ENCODE measurements at places on chromosomes 1 and 21.

GRCh38 chr1:236502579-236502971 is 21.2 kb upstream of the LGALS8 start:
- DNase-seq = no peak

DNA sequence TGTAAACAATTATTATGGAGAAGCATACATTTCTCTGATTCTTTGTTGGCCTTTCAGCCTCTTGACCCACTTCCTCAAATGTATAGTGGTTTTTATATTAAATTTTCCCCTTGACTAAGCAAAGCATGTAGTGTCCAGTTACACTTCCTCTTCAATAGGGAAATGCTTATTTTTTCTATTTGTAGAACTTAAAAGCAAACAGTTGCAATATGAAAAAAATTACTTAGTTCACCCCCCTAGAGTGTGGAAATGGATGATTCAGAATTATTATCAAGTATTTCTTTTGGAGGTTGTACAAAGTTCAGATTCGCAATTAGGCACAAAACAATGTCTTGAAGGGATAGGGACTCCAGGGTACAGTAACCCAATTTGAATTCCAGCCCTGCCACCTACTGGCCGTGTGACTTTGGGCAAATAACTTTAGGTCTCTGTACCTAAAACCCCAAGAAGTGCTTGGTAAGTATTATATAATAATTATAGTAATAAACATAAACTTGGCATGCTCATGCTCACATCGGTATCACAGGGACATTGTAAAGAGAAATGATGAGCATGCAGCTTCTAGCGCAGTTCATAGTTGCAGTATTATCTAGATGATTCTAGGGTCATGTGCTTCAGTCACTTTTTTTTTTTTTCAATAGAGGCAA is 28.6 kb upstream of the IFNGR2 start:
- DNase-seq = no peak

DNA sequence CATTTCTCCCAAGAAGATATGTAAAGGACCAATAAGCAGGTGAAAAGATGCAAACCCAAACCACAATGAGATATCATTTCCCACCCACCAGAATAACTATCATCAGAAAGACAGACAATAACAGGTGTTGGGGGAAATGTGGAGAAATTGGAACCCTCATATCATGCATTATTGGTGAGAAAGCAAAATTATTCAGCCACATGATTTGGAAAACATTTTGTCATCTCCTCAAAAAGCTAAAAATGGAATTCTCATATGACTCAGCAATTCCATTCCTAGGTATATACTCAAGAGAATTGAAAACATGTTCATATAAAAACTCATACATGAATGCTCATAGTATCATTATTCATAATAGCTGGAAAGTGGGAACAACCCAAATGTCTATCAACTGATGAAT is 25.1 kb upstream of the RNF186 start:
- no peak for DNase-seq

DNA sequence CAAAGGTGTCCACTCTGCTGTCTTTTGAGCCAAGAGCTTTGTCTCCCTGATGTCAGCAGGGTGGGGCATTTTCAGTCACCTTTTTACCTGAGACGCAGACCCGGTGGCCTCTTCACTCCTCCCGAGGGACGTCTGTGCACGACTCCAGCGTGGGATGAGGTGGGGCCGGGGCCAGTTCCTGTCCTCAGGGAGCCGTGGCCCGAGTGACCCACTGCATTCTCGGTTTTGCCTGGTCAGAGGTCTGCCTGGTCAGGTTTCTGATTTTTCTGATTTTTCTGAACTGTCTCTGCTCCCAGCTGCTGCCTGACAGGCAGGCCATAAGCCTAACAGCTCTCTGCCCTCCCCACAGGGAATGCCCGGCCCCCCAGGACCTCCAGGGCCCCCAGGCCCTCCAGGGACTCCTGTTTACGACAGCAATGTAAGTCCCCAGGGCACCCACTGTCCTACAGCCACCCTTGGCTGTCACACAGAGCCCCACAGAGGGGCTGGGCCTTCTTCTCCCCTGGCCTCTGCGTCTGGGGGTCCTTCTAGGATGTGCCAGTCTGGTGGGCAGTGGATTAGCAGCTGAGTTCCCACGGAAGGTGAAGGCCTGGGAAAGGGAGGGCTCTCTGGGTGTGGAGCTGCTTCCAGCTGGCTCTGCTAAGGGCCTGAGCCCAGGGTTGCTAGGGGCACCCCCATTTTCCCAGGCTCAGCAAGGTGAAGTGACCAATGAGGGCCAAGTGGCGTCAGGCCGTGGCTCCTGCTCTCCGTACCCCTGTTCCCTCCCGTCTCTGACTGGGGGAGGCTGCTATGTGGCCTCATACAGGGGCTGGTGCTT is 45.9 kb downstream of the SLC19A1 start:
- no peak for DNase-seq

GRCh38 chr1:201508809-201509208 is 1.9 kb upstream of the CSRP1 start:
- DNase-seq = no peak

DNA sequence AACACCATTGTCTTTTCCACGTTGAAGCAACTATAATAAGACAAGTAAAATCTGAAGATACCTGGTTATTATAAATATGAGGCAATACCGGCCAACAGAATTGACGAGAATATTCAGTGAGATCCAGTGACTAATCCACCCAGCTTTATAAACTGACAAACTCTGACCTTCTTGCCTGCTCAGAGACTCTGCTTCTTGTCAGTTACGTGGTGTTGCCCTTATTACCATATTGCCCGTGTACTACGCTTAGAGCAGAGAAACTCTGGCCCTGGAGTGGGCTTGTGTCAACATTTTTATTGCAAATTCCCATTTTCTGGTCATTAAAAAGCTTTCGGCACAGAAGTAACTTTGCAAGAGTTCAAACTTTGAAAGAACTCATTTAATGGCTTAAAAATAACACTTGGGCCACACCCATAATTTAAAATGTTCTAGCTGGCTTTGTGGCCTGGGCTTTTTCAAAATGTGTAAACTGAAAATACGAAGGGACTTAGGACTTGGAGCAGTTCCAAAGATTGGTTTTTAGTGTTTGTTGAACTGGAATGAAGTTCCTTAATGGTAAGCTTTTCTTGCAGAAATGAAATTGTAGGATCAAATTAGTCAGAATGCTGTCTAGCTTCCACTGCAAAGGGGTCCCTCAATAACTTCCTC is 266.2 kb downstream of the LMO4 start:
- DNase-seq = no peak

DNA sequence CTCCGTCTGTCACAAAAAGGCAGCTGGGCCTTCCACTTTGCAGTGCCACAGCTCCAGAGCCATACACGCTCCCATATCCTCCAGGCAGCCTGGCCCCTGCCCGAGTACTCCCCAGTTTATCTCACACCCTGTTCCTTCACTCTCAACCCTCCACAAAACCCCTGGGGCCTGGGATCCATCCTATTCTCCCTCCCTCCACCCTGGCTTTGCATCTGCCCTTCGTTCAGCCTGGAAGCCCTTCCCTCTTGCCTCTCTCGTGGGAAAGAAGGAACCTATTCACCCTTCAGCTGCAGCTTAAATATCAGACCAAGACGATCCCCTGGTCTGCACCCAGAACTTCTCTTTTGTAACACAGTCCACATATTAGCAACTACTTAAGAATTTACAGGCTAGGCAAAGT is 56.7 kb downstream of the CAMK2N1 start:
- DNase-seq = no peak

GRCh38 chr1:166302989-166303758 is 136.4 kb upstream of the FAM78B start:
- DNase-seq = no peak

GRCh38 chr1:65734979-65735378 is 57.7 kb upstream of the PDE4B start:
- no peak for DNase-seq

All from GM10248 (cell line).